Foreskin fibroblast (primary cell): ENCODE measurements at places on chromosomes 7 and 10.

DNA sequence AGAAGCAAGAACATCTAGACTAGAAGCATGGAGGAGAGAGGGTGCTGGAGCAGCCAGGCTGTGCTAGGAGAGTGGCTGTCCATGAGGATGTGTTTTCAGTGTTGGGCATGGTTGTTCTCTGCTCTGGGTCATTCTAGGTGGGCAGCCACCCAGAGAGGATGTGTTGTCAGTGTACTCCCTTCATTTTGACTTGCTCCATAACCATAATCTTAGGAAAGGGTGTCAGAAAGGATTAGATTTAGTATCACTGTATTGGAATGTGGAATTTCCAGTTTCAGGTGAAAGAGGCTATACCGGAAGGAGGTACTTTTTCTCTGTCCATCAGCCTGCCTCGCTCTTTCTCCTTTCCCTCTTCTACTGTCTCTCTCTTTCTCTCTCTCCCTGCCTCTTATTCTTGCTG is 474.5 kb upstream of the PODXL start:
- DNase-seq = no peak

DNA sequence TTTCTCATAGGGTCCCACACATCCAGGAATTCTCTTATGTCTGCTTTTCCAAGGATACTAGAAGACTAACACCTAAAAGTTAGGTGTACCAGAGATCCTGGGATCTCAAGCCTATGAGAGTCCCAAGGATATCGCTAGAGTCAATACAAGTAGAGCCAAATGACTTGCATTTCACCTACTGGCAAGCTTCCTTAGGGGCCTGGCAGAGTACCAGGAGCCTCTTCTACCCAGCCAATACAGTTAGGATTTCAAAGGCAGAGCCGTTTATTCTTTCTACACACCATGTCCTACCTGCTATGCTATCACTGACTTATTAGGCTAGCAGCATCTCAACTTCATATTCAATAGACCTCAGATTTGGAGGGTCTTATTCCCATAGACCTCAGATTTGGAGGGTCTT is 53.5 kb upstream of the UNC5B start:
- no peak for DNase-seq

DNA sequence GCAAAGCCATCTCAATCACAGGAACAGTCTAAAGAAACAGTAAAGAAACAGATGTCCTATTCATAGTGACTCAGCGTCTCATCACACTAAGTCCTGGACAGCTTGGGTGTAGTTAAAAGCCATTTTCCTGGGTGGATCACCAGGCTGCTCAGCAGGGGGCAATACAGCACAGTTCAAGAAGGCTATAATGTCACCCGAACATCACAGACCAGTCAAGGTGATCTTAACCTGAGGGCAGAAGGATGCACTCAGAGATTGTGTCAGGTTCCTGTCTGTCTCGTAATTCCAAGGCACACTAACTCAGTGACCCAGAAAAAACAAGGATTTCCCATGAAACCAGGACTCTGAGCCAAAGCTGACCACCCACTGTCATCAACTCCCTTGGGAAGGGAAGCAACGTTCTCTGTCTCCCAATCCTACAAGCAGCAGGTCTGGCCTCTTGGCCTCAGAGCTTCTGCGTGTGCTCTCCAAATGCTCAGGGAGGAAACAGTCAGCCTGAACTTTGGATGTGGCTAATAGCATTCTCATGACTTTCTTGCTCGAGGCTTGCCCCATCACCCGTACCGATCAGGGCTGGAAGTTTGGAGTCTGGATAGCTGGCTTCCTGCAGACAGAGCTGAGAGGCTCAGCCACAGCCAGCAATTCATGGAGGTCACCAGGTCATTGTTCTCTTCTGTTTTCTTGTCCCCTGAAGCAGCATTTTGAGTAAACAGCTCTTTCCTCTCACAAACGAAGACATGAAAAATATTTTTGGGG is 90.4 kb upstream of the FAM171A1 start:
- peak; percentile 94 for DNase-seq

DNA sequence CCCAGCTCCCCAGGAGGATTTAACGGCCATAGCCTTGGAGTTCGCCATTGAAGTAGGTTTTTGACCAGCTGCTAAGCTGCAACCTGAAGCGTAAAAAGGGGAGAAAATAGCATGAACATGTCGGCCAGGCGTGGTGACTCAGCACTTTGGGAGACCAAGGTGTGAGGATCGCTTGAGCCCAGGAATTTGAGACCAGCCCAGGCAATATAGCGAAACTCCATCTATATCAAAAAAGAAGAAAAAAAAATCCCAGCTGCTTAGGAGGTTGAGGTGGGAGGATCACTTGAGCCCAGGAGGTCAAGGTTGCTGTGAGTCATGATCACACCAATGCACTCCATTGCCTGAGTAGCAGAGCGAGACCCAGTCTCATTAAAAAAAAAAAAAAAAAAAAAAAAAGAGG is 32.2 kb upstream of the MCU start:
- no peak for DNase-seq

DNA sequence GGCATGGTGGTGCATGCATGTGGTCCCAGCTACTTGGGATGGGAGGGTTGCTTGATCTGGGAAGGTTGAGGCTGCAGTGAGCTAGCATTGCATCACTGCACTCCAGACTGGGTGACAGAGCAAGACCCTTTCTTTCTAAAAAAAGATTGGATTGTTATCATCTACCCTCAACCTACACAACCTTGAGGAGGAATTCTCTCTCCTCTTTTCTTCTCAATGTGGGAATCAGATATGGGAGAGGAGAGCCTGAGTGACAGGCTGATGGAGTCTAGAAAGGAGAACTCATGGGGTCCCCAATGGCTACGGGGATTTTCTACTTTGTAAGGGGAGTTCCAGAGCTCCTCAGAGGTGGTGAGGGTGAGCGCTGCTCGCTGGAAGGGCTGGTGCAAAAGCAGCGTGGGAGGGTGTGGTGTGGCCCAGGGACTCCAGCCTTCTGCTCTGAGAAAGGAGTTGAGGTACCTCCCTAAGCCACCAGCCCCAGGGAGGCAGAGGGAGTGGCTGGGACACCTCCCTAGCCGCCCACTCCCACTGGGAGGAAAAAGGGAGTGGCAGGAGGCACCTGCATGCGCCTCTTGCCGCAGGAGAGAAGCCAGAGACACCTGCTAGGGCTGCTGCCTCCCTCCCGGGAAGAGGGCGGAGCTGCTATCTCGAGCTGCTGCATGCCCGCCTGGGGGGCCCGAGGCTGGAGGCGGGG is 48.4 kb downstream of the GATA3 start:
- DNase-seq = no peak

- no peak for DNase-seq
Measured at GRCh38 chr10:8455181-8455580, 400.7 kb downstream of the GATA3 start.

- DNase-seq = peak; percentile 58
Measured at GRCh38 chr10:93235686-93236085, 162.0 kb downstream of the CYP26A1 start.

DNA sequence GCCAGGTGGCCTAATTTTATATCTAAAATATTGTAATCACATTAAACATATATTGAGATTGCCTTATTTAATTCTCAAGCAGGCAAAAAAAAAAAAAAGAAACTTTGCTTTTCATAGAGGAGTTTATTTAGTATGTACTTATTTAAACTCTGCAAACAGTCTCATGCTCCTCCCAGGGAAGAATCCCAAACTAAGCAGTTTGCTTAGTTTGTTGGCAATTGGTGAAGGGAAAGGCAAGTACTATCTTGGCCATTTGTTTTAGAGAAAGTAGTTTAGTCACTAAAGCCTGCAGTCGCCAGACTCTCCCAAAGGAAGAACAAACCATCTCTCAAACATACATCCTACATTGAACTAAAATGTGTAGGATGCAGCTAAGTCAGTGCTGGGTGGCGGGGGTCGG is 226.8 kb downstream of the CDC14C start:
- DNase-seq = no peak

- no peak for DNase-seq
Measured at GRCh38 chr7:8155836-8156235, 106.1 kb downstream of the ICA1 start.

DNA sequence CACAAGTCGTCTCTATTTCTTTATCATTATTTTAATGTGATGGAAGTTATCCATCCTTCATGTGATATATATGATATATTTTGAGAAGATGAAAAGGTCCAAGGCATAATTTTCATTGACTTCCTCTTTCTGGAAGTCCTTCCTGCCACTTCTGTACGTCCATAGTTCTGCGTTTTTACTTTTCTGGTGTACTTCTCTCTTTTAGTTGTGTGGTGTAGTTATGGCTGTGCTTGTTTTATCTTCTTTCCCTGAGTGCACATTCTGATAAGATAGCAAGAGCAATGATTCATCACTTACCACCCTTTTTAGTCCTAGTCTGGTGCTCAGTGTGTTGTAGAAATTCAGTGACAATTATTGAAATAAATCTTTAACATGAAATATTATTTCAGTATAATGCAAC is 231.3 kb upstream of the FERD3L start:
- no peak for DNase-seq

- DNase-seq = peak; percentile 73
Measured at GRCh38 chr10:107971411-107971810, 806.9 kb upstream of the SORCS1 start.

GRCh38 chr10:35345383-35345742 is 9.1 kb downstream of the CCNY start:
- no peak for DNase-seq

DNA sequence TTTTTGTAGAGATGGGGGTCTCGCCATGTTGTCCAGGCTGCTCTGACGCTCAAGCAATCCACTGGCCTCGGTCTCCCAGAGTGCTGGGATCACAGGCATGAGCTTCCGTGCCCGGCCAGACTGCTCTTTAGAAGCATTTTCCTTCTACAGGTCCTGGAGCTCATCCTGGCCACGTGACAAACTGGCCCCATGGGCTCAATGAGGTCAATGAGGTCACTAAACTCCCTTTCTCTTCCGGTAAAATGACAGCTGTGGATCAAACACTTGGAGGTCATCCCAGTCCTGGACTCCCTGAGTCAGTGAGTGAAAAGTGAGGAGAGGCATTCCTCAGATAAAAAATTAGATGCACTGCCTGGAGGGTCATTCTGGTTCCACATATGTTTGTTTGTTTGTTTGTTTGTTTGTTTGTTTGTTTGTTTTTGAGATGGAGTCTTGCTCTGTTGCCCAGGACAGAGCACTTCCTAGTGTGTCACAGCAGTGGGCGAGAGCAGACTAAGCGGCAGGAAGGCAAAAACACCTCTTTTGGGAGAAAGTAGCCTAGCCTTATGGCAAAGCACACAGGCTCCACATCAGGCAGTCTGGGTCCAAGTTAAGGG is 134.9 kb downstream of the TNS3 start:
- no peak for DNase-seq

GRCh38 chr10:11874568-11875493 is 51.7 kb downstream of the PROSER2 start:
- no peak for DNase-seq

DNA sequence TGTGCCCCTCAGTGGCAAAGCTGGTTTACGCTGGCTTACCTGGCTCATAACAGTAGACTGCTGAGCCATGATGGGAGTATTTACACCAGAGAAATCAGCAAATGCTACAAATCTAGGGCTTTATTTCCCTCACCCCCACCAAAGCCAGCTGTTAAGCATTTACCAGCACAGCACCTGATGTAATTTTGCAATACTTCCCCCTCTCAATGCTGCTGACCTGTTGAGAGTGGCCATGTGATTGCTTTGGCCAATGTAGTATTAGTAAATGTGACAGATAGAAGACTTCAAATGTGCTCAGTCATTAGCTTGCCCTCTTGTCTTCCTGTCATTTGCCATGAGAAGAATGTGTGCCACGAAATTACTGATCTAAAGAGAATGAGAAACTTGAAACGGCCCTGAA is 46.6 kb downstream of the HERPUD2 start:
- no peak for DNase-seq

- DNase-seq = no peak
Measured at GRCh38 chr10:2914741-2915140, 152.6 kb upstream of the PFKP start.

DNA sequence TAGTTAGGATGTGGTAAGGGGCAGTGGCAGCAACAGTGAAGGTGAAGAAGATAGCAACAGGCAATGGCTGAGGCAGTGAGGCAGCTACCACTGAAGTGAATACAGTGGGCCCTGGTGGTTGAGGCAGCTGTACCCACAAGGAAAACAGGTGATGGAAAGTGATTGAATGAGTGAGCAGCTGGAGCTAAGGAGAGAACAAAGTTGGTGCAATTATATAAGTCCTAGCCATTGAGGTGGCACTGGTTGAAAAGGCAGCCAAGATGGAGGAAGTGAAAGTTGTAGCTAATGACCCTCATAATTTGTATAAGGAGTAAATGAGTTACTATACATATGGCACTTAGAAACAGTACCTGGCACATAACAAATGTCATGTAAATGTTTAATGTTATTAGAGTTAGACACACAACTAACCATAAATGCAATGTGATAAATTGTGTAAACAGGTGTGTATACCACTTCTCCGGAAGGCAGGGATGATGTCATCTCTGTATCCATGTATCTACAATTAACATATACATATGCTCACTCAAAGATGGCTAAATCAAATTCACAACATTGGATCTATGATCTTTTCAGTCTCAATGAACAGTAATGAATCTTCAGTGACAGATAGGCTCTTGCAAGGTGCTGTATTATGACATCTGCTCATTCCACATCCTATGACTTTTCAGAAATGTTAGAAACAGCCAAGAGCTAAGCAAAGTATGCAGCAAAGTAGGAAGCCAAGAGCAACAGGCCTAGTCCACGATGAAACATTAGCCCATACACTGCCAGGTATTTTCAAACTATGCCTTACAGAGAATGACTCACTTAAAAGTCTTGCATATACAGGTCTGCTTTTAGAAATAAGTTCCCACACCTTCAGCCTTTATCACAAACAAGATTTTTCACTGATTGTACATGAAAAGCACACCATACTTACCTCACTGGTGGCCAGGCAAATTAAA is 10.7 kb downstream of the XPNPEP1 start:
- DNase-seq = peak; percentile 35

- DNase-seq = no peak
Measured at GRCh38 chr10:53458007-53458406, 685.4 kb upstream of the MBL2 start.

DNA sequence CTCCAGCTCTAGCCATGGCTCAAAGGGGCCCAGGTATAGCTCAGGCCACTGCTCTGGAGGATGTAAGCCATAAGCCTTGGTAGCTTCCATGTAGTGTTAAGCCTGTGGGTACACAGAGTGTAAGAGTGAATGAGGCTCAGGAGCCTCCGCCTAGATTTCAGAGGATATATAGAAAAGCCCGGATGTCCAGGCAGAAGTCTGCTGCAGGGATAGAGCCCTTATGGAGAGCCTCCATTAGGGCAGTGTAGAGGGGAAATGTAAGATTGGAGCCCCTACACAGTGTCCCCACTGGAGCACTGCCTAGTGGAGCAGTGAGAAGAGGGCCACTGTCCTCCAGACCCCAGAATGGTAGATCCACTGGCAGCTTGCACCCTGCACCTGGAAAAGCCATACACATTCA is 240.8 kb upstream of the KLF14 start:
- DNase-seq = no peak

- DNase-seq = no peak
Measured at GRCh38 chr7:92423710-92424131, 23.6 kb upstream of the GATAD1 start.

- no peak for DNase-seq
Measured at GRCh38 chr10:130959752-130960195, 351.7 kb downstream of the TCERG1L start.

- DNase-seq = no peak
Measured at GRCh38 chr10:113025487-113025886, 75.4 kb downstream of the TCF7L2 start.

GRCh38 chr10:114279901-114280644 is 41.0 kb downstream of the VWA2 start:
- no peak for DNase-seq

- DNase-seq = no peak
Measured at GRCh38 chr10:71344993-71345480, 26.0 kb downstream of the SLC29A3 start.

GRCh38 chr7:89837515-89837914 is 316.8 kb upstream of the STEAP1 start:
- DNase-seq = peak; percentile 65

- DNase-seq = no peak
Measured at GRCh38 chr10:104259456-104259855, 4.8 kb downstream of the GSTO1 start.
